Cardiac ventricle fibroblast (primary cell): ENCODE measurements at places on chromosomes 4 and X. TPM values are rescaled to one million over a fixed set of nuclear protein-coding genes. Genes with fewer than 3 reads are reported as not detected.

The ESX1 gene
- total RNA-seq, result not detected in 2 replicates

The GPC4 gene
- total RNA-seq, result 5.7 and 6.2 TPM in 2 replicates

The HSD17B13 gene
- total RNA-seq, result not detected in 2 replicates

The TMEM131L gene
- 6.3 and 7.4 TPM in 2 replicates for total RNA-seq

The CWH43 gene
- not detected in 2 replicates for total RNA-seq

The SPOCK3 gene
- 0.12 and 0.34 TPM in 2 replicates for total RNA-seq

The ANKRD50 gene
- total RNA-seq, result 13.0 and 13.8 TPM in 2 replicates

The AKAP14 gene
- not detected in 2 replicates for total RNA-seq

The PRDM5 gene
- 5.1 and 11.0 TPM in 2 replicates for total RNA-seq

The ANK2 gene
- total RNA-seq, result 100 and 113 TPM in 2 replicates

The NCAPG gene
- total RNA-seq, result 2.1 and 2.3 TPM in 2 replicates

The NUDT11 gene
- 9.5 and 10.5 TPM in 2 replicates for total RNA-seq

The UBL4A gene
- total RNA-seq, result 20.4 and 25.5 TPM in 2 replicates

The DDIT4L gene
- total RNA-seq, result 1.9 and 2.7 TPM in 2 replicates

The PABPC1L2B gene
- not detected in 2 replicates for total RNA-seq

The ENPEP gene
- total RNA-seq, result 0.62 and 0.64 TPM in 2 replicates

The UCP1 gene
- not detected in 2 replicates for total RNA-seq

The GPRASP2 gene
- 9.7 and 10.9 TPM in 2 replicates for total RNA-seq

The NDST4 gene
- not detected in 2 replicates for total RNA-seq

The DOCK11 gene
- total RNA-seq, result 18.1 and 18.8 TPM in 2 replicates

The SOWAHD gene
- total RNA-seq, result 0.20 TPM in 1 of 2 replicates, not detected in the other

The USP51 gene
- total RNA-seq, result 1.6 and 1.9 TPM in 2 replicates

The POF1B gene
- total RNA-seq, result not detected in 2 replicates

The SMR3B gene
- total RNA-seq, result not detected in 2 replicates
